ENCODE measurements at places on chromosomes 4 and X.

- no peak for DNase-seq
Measured at GRCh38 chrX:71111141-71111843, at the start of gene IL2RG. IL2RG (minus strand) TSS chrX:71111577; CDS start chrX:71111539, 38 bp downstream.

GRCh38 chr4:184453365-184454160, 20.8 kb downstream of the IRF2 start:
- DNase-seq: peak; percentile 78

DNA sequence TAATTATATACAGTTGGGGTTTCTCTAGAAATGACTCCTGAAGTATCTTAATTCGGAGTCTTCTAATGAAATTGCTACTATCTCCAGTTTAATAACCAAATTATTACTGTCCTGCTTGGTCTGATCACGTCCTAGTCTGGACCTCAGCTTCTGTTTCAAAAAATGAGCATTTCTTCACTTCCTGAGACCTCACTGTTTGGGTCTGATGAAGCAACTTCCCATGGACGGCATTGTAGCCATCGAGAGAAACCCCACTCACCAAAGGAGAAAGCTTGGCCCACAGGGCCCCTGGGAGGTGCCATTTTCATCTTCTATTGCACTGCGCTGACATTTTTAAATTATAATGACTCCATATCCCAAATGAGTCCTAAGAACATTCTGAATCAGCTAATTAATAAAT, 178.0 kb downstream of the MGST2 start:
- no peak for DNase-seq

DNA sequence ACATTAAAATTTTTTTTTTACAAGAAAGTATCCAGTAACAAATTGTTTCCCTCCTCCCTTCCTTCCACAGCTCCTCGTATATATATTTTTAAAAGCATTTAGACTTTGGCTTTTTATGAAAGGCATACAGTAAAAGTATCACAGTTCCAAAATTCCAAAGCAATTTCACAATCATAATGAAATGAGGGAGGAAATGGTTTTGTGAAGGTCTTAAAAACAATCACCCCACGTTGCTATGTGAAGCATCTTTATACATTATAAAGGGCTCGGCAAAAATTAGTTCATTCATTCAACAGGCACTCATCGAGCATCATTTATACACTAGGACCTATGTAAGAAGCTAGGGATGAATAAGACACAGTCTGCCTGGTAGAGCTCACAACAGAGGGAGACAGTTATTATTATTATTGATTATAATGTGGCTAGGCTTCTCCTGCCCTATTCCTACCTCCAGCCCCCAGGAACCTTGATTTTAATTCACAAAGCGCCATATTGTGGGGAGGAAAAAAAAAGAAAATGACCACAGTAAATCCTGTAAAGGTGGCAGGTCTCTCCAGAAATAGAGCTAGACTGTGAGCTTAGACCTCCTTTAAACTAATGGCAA, 239.9 kb downstream of the MAML3 start:
- peak; percentile 30 for DNase-seq

DNA sequence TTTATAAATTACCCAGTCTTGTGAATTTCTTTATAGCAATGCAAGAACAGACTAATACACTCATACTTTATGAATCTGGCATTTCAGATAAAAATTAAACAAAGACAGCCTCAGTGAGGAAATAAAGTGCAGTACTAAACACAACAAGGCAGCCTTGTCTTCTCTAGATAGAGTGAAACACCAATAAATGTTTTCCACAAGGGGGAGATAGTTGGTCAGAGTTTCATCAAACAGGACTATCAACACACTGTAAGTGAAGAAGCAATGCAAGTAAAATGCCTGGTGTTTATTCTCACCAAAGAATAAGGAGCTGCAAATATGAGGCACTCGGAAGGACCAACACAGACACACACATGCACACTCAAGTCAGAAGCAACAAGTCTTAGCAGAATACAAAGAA, 62.8 kb downstream of the FAM9B start:
- DNase-seq: peak; percentile 29

DNA sequence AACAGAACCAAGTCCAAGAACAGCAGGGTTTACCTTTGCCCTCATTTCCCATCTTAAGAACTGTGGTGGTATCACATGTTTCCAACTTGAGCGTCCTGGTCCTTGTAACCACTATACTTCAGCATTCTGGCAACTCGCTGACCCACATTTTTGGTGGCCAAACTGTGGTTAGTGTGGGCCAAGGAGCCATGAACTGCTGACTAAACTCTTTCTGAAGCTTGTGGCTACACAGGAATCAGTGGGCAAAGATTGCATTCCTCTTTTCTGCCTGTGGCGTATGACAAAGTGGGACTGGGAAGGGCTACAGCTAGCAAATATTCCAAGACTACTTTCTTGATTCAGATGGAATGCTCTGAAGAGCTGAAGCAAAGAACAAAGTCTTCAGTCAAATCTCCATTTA, 106.3 kb upstream of the MID1 start:
- peak; percentile 74 for DNase-seq

- peak; percentile 65 for DNase-seq
Measured at GRCh38 chr4:152937336-152938236, 1.5 kb downstream of the FHDC1 start.

- no peak for DNase-seq
Measured at GRCh38 chr4:173652283-173652931, 122.4 kb upstream of the HAND2 start.

GRCh38 chr4:56976837-56977320, 527 bp downstream of the NOA1 start:
- peak; percentile 55 for DNase-seq

DNA sequence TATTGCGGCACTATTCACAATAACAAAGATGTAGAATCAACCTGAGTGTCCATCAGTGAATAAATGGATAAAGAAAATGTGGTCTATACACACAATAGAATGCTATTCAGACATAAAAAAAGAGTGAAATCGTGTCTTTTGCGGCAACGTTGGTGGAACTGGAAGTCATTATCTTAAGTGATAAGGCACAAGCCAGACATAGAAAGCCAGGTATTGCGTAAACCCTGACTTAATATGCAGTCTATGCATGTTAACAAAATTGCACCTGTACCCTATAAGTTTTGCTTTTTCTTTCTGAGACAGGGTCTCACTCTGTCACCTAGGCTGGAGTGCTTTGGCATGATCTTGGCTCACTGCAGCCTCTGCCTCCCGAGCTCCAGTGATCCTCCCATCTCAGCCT, 28.6 kb downstream of the KIAA0232 start:
- no peak for DNase-seq

GRCh38 chrX:28552322-28552721, 34.9 kb upstream of the IL1RAPL1 start:
- DNase-seq: no peak

DNA sequence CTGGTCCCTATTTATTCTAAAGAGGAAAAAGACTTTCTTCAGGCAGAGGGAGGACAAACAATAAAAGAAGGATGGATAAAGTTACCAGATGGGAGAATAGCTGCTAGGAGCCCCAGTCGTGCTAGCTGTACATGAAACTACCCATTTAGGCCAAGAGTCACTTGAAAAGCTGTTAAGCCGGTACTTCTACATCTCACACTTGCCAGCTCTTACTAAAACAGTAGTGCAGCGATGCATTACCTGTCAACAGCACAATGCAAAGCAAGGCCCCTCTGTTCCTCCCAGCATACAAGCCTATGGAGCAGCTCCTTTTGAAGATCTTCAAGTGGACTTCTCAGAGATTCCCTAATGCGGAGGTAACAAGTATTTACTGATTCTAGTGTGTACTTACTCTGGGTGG, 1138.8 kb downstream of the ARAP2 start:
- DNase-seq: no peak

DNA sequence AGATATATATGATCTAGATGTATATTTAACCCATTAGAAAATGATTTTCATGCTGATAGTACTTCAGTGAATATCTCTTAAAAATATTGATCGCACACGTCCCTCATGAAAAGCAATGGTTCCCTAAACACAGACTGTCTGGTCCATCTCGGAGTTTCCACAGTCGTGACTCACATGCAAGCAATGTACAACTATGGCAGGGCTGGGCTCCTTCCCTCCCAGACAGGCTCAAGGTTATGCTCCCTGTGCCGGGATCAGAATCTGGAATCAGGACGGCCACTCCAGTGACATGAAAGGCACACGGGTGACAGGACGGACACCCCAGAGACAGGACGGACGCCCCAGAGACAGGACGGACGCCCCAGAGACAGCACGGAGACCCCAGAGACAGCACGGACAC, 40.2 kb upstream of the PPP2R3B start:
- no peak for DNase-seq

GRCh38 chr4:149719806-149720205, 95.8 kb downstream of the IQCM start:
- DNase-seq: no peak

GRCh38 chr4:58275856-58276255, 1165.7 kb upstream of the IGFBP7 start:
- no peak for DNase-seq

- no peak for DNase-seq
Measured at GRCh38 chr4:73161527-73162185, 92.1 kb upstream of the COX18 start.

- DNase-seq: peak; percentile 47
Measured at GRCh38 chr4:85722807-85723206, 247.9 kb downstream of the ARHGAP24 start.

GRCh38 chrX:12741416-12741815, 49.8 kb upstream of the PRPS2 start:
- no peak for DNase-seq

DNA sequence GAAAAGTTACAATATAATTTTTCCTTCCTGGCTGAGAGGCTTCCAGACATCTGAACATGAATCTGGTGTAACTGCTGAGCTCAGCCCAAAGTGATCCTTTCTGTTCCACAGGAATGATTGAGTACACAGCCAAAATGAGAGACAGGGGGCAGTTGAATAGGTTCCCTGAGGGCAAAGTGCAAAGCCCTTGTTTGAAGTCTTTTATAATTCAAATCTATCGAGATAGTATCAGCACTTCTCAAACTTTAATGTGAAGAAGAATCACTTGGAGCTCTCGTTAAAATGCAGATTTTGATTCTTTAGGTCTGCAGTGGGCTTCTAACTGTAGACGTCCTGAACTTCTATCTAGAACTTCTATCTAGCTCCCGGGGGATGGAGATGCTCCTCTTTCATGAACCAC, 54.4 kb upstream of the BMP2K start:
- DNase-seq: no peak

- DNase-seq: no peak
Measured at GRCh38 chr4:177485528-177485927, 43.3 kb upstream of the AGA start.

GRCh38 chrX:16687514-16687913, 25.0 kb downstream of the CTPS2 start:
- DNase-seq: peak; percentile 18

GRCh38 chr4:82851885-82852750, 38.8 kb downstream of the SEC31A start:
- DNase-seq: peak; percentile 16

- no peak for DNase-seq
Measured at GRCh38 chr4:186258216-186258811, 7.7 kb upstream of the F11 start.

DNA sequence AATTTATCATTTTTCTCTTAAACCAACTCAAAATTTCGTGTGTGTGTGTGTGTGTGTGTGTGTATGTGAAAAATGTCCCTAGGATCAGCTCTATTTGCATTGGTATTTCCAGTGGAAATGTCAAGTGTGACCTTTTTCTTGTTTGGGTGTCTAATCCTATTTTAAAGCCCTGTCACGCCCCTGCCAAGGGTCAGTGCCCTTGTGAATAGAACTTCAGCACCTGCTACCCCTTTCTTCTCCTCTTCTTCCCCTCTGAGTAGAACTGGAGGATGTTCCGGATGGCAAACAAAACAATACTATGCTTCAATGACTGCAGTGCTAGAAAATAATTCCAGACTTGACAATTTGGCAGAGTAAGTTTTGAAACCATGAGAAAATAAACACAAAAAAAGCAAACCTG, 67.3 kb downstream of the SPRY1 start:
- DNase-seq: no peak

DNA sequence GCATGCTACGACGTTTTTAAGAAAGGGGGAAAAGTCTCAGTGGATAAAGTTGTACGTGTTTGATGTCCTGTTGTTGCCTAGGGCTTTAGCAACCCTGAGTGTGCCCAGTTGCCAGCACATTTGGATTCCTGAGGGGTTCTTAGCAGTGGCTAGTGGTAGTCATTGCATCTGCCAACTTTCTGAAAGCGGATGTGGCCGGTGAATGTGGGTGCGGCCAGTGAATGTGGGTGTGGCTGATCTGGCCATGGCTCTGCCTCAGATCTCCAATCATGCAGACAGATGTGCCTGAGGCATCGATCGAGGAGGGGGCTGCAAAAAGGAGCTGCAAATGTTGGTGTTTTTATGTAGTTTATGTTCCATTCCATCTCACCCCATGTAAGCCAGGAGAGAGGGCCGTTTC, 41.5 kb upstream of the FAT1 start:
- peak; percentile 43 for DNase-seq

DNA sequence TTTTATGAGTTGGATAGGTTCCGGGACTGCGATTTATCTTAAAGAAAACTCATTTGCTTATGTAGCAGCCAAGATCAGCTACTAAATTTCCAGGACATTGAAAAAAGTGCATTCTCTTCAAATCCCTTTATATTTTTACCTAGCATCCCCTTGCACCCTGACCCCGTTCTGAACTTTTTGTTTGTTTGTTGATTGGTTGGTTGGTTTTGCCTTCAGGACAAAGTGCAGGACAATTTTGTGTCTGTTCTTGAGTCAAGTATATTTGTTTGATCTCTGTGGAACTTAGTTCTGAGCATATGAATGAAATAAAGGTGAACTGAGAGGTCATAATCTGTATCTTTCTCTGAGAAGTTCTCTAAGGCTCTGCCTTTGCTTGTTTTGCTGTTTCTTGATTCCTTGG, 12.8 kb upstream of the TAPT1 start:
- DNase-seq: no peak

DNA sequence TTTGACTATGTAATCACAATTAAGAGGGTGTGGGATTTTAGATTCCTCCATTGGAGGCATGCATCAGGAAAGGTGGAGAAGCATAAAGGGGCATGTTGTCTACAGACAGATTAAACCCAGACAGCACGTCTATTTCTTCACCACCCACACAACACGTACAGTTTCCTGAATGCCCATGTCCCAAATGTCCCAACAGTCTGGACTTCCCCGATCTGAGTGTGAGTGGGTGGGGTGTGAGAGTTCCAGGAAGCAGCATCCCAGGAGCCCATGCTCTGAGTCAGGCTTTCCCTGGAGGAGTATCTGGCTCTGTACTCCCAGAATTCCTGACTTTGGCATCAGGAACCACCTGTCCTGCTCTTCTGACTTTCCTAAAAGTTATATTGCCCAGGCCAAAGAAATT, 30.8 kb upstream of the NDP start:
- peak; percentile 4 for DNase-seq

- peak; percentile 91 for DNase-seq
Measured at GRCh38 chr4:3369781-3370674, 71.7 kb upstream of the HGFAC start.

DNA sequence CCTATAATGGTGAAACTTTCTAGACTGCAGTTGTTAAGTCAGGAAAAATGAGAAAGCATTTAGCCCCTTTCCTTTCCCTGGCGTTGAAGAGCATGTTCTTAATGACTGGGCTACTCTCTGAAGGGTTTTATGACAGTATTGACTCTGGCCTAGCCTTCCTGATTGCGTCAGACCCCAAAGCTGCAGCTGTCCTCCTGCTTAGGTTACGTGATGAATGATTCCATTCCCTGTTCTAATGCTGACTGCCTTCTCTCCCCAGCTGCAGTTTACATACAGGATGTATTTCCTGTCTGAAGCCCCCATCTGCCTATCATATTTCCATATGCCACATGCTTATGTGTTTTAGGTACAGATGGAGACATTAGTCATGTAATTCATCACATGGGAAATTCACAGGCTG, 105.8 kb upstream of the EGFL6 start:
- peak; percentile 46 for DNase-seq

Data from AG20443 (cell line).